SJSA1 (cell line): ENCODE measurements at places on chromosomes 5 and 9. TPM values are rescaled to one million over a fixed set of nuclear protein-coding genes. Genes with fewer than 3 reads are reported as not detected.

GRCh38 chr9:16505199-16505598 lies 365.3 kb downstream of the BNC2 start:
- H3K4me1 ChIP-seq = peaks cover 37% of the 10 kb centered on the region
- H3K27ac ChIP-seq = peak overlapping the region; percentile 81
- H3K4me3 ChIP-seq = no peak overlapping the region
- H3K27me3 ChIP-seq = no peaks in the 10 kb centered on the region
- peak; percentile 61 for DNase-seq

DNA sequence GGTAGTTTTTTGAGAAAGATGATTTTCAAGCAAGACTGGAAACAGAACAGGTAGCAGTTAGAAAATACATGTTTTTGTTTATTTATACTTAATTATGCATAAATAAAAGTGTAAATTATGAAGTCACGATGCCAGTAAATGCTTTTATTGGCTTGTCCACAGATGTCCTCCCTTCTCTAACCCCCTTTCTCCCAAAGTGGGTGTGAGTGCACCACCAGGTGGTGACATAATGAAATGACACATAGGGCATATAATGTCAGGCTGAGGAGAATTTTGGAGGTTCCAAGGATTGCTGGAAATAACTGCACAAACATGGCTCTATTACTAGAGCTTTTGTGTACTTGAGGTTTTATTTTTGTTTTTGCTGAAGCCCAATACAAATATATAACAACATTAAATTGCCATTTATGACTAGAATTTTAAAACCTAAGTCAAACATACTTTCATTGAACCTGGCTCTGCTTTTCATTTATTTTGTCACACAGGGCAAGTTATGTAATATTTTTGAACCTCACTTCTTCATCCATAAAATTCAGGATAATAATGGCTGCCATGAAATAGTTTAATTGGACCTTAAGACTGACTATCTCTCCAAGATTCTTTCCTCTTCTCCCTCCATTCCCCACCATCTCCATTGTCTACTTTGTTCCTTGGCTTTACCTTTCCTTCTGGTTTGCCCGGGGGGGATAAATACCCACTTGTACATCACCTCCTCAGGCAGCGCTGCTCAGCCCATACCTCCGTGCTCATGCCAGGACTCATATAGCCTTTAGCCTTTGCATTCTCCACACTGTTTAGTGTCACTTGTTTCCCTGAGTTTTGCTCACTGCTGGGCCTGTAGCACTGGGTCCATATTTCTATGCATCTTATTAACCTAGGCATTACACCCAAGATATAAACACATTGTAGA lies 168.8 kb downstream of the PDE4D start:
- no peaks in the 10 kb centered on the region for H3K36me3 ChIP-seq
- DNase-seq = no peak
- H3K27ac ChIP-seq = no peak overlapping the region

GRCh38 chr5:43484106-43484849 lies 613 bp upstream of the TMEM267 start:
- H3K27me3 ChIP-seq = no peaks in the 10 kb centered on the region
- peaks cover 12% of the 10 kb centered on the region for H3K36me3 ChIP-seq
- H3K4me3 ChIP-seq = peak overlapping the region; percentile 77
- peaks cover 13% of the 10 kb centered on the region for H3K4me1 ChIP-seq

DNA sequence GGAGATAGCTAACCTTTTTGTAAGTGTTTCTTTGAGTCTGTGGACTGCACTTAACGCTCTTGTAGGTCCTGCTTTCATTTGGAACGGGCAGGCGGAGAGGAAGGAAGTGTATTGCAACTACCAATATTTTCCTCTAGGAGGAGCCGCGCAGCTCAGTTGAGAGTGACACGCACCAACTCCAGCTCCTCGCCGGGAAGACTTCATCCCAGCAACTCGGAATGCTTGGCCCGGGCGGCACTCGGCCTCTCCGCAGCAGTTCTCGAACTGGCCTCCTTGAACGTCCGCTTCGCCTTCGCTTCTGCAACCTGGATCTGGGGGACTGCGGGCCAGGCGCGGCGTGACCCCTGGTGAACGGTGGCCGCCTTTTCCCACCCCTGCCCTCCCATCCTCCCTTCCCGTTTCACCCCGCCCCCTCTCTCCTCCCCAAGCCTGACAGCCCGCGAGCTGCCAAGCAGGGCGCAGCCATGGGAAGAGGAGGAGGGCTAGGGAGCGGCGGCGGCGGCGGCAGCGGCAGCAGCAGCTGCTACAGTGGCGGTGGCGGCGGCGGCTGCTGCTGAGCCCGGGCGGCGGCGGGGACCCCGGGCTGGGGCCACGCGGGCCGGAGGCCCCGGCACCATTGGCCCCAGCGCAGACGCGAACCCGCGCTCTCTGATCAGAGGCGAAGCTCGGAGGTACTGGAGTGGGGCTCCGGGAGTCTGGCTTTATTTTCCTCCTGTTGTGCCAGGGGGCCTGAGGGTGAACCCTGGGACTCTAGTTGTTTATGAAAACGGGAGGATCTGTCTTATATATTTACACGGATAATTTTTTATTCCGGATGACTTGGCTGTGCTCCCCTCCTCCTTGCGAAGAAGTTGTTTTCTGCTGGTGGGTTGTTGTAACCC lies at the start of gene GHR:
GHR (plus strand) TSS at position 155 of the 881 bp plus-strand sequence. CDS start 142,436 bp downstream, outside the sequence.
- H3K4me1 ChIP-seq = peaks cover 8% of the 10 kb centered on the region
- H3K27ac ChIP-seq = no peak within 1 kb of the TSS
- DNase-seq = peak; percentile 71
- peaks cover 23% of the 10 kb centered on the region for H3K27me3 ChIP-seq
- no peaks in the 10 kb centered on the region for H3K36me3 ChIP-seq

SLC6A18 gene
- total RNA-seq = not detected in 2 replicates

PPP3R2 gene
- total RNA-seq = not detected in 2 replicates

PTGR1 gene
- 86.8 and 152 TPM in 2 replicates for total RNA-seq
